Left cardiac atrium (tissue), 4 donors: ENCODE measurements at places on chromosomes 5 and 9. TPM values are rescaled to one million over a fixed set of nuclear protein-coding genes. Genes with fewer than 3 reads are reported as not detected.

- peak; percentile 52 for DNase-seq
Measured at GRCh38 chr9:89388084-89388867, 70.0 kb downstream of the SECISBP2 start.

GRCh38 chr9:28624771-28625170, 1051.5 kb upstream of the C9orf72 start:
- DNase-seq = no peak

DNA sequence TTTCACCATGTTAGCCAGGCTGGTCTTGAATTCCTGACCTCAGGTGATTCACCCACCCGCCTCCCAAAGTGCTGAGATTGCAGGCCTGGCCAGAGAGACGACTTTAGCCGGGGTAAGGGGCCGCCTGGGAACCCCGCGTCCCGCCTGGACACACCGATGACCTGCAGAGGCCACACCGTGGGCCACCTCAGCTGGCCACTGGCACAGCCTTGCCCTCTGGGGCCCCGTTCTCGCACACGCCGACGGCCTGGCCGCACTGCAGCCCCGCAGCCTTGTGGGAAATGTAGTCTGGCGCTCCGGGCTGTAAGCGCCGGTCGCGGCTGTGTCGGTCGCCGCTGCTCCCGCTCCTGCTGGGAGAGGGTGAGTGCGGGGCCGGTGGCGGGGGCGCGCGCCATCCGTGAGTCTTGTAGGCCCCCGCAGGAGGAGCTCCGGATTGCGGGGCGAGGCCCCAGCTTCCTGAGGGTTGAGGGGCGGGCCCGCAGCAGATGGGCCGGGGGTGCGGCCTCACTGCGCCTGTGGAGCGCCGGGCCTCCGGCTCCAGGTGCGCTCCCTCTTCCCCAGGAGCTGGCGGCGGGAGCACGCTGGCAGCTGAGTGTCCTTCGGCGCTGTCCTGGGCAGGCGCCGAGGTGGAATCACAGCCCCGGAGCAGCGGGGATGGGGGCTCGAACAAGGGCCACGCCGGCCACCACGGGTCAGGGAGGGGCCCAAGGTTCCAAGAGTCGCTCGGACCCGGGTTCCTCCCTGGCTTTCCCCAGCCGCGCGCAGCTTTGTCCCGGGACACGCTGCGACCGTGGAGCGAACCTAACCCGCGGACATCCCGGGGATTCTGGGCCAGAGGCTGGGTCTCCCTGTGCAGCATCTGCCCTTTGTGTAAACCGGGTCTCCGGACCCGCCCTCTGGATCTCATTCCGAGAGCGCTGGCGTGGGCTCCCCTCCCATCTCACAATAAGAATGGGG, at the start of gene ZFP2:
ZFP2 (plus strand) TSS at position 299 of the 957 bp plus-strand sequence. CDS start 35,401 bp downstream, outside the sequence.
- DNase-seq = peak; percentile 67

PCDHB9 gene
- total RNA-seq = 2.5 TPM

DNA sequence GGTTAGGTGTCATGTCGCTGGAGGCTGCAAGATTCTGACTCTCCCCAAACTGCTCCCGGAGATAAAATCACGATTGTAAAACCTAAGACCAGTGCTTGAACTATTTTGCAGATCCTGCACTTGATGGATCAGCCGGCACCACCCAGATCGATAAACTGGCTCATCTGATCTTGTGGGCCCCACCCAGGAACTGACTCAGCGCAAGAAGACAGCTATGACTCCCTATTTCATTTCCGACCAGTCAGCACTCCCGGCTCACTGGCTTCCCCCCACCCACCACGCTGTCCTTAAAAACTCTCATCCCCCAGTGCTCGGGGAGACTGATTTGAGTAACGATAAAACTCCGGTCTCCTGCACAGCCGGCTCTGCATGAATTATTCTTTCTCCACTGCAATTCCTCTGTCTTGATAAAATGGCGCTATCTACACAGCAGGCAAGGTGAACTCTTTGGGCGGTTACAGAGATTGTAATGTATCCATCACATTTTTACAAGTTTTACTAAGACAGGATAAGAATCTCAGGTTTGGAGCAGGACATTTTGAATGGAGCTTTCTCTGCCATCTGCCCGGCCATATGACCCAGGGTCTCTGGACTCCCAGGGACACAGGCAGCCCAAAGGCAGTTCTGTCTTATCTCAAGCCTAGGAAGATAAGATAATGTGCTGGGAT, 10.6 kb upstream of the PPP1R26 start:
- no peak for DNase-seq

DNA sequence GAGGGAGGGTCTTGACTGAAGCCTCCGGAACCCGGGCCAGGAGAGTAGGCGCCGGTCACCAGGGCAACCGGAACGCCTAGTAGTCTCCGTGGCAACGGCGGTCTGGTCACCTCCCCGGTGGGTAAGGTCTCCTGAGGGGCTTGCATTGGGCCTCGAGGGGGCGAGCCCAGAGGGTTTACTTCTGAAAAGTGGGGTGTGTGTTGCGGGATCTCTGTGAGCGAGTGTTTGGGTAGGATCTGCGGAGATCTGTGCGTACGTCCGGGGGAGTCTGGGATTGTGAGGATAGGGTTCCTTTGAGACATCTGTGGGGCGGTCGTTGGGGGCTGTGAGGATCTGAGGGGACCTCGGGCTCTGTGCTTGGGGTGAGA, at the start of gene FAM221B:
FAM221B (minus strand) TSS at position 17 of the 368 bp plus-strand sequence. CDS start 2,571 bp downstream, outside the sequence.
- DNase-seq = peak; percentile 51

DNA sequence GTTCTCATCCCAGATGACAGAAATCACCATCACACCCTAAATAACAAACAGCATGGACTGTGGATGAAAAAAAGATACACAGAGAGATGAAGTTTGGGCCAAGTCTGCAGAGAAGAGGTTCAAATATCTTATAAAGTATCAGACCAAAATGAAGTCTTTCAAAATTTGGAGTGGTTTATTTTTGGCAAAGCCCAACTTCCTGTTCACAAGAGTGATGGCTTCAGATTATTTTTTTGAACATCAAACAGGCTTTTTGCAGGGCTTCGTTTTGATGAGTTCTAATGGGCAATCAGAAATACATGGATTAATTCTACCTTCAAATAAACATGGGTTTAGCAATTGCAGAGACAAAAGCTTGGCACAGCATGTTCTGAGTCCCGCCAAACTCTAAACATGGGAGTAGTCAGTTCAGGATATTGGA, 378.2 kb upstream of the RPS23 start:
- DNase-seq = no peak

- DNase-seq = no peak
Measured at GRCh38 chr5:13478831-13479465, 465.5 kb downstream of the DNAH5 start.

SPATA31C1 gene
- not detected for total RNA-seq

DNA sequence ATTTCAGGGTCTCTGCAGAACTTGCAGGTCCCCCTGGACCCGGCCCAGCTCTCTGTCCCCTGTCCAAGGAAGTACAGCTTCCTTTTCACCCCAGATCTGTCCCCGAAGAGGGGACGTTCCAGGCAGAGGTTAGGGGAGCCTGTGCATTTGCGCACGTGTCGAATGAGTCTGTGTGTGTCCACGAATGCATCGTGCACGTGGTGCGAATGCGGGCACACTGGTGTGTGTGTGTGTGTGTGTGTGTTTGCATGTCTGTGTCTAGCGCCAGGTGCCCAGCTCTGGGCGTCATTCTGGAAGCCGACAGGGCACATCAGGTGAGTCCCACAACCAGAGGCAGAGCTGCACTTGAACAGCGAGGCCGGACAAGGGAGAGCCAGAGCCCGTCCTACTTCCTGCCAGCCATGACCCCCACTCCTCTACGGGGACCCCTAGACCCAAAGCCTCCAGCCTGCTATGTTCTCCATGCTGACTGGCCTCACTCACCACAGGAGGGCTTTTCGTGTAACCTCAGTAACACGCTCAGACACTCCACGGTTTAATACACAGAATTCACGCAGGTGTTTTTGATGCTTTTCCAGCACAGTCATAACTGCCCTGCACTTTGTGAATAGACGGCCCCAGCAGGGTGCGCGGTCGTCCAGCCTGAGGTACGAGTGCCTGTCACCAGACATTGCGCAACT, 41.3 kb upstream of the CACNA1B start:
- DNase-seq = no peak

ADAMTS16 gene
- not detected for total RNA-seq

FOXD4L4 gene
- 0.24 TPM for total RNA-seq

DNA sequence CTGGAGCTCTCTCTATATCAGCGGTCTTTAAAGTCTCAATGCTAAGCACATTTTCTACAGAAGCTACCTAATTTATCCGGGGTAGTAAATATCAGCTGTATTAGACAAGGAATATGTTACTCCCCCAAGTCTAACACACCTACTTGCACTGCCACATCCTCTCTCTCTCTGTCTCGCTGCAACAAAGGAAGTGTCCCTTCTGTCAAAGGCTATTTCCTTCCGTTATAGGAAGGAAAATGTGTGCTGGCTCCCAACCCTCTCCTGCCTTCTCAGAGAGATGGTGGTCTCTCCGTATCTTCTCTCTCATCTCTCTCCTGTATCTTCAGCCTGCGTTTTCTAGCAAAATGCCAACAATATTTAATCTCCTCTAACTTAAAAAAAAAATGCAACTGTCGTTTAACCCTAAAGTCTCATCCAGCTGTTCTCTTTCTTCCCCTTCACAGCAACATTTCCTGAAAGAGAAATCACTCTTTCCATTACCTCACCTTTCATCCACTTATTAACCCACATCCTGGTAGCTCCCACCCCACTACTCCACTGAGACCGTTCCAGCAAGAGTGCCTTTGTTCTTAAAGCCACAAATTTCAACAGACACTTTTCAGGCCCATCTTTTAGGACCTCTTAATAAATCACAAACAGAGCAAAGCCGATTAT, 2.3 kb downstream of the TTF1 start:
- DNase-seq = no peak

GRIN1 gene
- not detected for total RNA-seq
